Stimulated activated CD4-positive, alpha-beta T cell treated with anti-CD3 and anti-CD28 coated beads, Interleukin-15, amount 100 ng/mL, for 1 hour (primary cell): ENCODE measurements at places on chromosomes 3 and 15.

GRCh38 chr3:111128884-111129283 lies 57.3 kb downstream of the NECTIN3 start:
- no peak for DNase-seq

DNA sequence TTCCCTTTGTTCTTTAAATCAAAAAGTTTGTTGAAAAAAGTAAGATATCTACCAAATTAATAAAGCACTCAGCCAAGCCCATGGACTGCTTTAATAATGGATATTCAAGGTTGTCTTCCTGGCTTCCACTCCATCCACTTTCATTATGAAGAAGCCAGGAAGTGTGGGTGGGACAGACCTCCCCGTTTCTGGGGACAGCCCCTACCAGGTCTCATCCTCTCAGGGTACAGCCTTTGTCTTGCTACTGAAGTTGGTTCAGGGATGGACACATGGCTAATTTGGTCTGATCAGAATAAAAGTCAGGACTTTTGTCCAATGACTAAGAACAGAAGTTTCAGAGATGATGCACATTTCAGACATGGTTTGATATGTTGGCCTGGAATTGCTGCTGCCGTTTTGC lies 32.6 kb downstream of the CCNB2 start:
- no peak for DNase-seq

DNA sequence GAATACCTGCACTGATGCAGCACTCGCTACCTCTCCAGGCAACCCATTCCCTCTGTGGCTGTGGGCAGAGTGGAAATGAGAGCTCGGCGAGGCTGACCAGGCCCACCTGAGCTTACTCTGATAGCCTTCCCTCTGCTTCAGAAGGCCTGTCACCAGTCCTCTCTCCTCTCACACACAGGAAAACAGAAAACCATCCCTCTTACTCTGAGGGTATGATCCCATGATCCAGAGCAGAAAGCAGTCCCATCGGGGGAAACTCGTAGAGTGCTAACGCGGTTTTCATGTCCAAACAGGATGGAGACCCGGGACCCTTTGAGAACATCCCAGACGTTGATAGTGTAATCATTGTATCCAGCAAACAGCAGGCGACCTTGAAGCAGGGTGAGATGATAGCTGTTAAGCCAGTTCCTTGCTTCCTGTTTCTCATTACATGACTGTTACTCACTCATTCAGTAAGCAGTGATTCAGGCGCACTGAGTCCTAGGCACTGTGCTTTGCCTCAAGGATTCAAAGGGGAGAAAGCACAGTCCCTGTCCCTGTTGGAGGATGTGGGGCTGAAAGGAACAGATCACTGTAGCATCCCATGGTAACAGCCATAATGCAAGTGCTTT lies 11.8 kb upstream of the BCL2L10 start:
- DNase-seq, result no peak

DNA sequence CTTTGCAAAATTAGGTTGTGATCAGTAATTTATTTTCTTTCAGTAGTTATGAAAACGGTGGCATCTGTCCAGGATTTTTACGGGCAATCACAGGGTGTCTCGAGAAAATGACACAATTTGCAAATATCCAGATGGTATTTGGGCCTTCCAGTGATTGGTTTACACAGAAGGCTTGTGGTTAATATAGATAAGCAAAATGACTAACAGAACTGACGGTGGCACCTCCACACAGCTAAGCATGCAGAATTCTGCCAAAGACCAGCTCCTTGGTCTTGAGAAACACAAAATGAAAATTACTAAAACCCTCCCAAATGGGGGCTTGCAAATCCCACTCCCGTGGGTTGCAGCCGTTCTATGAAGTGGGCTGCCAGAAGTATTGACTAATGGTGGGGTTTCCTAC lies 5.5 kb downstream of the ARHGEF3 start:
- no peak for DNase-seq

- DNase-seq, result no peak
Measured at GRCh38 chr3:124656531-124656930, 73.7 kb upstream of the UMPS start.

- DNase-seq, result peak; percentile 30
Measured at GRCh38 chr15:66251790-66252684, 1.5 kb downstream of the MEGF11 start.

DNA sequence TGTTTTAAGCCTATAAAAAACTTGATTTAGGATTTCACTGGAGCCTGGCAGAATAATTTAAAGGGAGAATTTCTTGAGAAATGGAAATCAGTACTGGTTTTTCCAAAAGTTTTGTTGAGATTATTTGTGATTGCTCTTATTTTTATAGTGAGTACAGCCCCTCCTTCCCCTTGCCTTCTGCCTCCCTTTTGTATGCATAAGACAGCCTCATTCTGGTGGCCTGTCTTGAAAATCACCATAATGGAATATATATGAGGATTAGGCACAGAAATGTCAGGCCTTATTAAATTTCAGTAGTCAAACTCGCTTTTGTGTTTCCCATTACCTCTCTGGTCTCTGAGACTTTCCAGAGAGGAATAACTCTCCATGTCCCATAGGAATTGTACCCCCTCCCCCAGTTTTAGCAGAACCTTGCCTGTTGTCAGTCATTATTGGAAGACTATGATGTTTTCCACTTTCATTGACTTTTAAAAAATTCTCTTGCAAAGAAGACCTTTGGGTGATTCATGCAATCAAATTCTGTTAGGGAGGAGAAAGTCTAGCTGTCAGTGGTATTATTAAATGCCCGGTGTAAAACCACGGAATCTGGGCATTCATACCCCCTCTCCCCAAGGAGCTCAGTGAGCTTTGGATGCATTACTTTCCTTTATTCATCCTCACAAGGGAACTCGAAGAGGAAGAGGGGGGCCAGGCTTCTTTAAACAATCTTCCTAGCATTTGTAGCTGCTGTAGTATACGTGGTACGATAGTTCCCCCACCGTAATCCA lies 171.6 kb upstream of the TSC22D2 start:
- no peak for DNase-seq

- DNase-seq, result no peak
Measured at GRCh38 chr15:43433165-43433564, 59.8 kb downstream of the TP53BP1 start.

GRCh38 chr3:138684396-138684795 lies 75.8 kb downstream of the FAIM start:
- no peak for DNase-seq

- no peak for DNase-seq
Measured at GRCh38 chr3:116029266-116029665, 406.0 kb downstream of the GAP43 start.

GRCh38 chr3:87771337-87772192 lies 287.2 kb downstream of the CGGBP1 start:
- no peak for DNase-seq

DNA sequence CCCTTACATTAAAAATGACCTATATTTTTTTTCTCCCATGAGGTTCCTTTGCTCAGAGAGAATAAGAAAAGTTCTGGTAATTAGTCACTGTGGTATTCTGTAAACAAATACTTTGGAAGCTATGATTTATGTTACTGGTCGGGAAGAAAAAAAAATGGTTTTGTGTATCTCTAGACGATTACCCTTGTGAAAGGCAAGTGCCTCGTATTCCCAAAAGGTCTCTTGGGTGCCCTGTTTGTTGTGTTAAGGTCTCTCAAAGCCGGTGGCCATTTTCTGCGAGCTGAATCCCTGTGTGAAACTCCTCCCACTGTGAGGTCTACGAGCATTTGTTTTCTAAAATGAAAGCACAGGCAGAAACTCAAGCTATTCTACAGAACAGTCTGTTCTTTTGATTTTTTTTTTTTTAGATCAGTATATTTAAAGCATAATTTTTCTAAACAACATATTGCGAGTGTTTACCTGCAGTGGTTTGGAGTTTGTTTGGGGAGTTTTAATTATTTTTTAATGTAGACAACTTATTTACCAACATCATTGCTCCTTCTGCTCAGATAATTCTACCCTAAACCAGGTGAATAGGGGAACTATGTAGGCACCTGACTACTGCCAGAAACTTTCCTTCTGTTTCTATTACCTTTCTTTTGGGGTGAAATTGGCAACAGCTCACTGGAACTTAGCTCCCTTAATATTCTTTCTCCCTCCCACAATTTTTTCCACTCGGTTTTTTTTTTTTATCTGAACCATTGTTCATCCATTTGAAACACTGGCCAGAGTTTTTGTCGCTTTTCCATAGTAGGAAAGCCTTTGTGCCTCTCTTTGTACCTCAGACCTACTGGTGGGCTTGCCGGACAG lies 44.0 kb downstream of the ZBTB38 start:
- no peak for DNase-seq

GRCh38 chr15:62858343-62858742 lies 184.2 kb upstream of the TPM1 start:
- DNase-seq, result no peak

GRCh38 chr3:28018925-28019718 lies 222.3 kb upstream of the CMC1 start:
- no peak for DNase-seq

DNA sequence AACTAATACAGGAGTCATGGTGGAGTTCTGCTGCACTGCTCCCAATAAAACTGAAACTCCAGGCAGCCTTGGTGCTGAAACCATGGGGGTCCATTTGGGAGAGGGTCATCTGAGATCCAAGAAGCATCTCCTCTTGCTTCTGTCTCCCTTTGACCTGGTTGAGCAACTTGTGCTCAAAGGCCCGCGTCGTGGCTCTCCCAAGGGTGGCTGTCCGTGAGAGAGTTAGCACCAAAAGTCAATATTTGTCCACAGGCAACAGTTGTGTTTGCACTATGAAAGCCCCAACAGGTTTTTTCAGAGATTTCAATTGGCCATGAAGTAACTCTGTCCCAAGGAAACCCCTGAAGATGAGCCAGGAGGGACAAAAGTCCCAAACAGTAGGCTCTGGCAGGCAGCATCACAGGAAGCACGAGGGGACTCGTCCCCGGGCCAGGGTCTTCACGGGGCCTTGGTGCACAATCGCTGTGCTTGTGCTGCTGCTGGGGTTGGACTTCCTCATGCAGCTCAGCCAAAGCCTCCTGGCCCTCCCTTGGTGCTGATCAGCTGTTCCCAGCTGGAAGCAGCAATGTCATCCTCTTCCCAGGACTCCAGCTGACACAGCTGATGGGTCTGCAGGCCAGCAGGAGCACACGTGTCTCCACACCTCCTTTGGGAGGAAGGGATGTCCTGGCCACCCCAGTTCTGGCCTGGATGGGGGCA lies 39.4 kb upstream of the WNT5A start:
- DNase-seq, result no peak

- DNase-seq, result no peak
Measured at GRCh38 chr15:90039996-90040395, 38.9 kb downstream of the ZNF710 start.

GRCh38 chr3:171321559-171322360 lies 138.4 kb downstream of the TNIK start:
- no peak for DNase-seq

DNA sequence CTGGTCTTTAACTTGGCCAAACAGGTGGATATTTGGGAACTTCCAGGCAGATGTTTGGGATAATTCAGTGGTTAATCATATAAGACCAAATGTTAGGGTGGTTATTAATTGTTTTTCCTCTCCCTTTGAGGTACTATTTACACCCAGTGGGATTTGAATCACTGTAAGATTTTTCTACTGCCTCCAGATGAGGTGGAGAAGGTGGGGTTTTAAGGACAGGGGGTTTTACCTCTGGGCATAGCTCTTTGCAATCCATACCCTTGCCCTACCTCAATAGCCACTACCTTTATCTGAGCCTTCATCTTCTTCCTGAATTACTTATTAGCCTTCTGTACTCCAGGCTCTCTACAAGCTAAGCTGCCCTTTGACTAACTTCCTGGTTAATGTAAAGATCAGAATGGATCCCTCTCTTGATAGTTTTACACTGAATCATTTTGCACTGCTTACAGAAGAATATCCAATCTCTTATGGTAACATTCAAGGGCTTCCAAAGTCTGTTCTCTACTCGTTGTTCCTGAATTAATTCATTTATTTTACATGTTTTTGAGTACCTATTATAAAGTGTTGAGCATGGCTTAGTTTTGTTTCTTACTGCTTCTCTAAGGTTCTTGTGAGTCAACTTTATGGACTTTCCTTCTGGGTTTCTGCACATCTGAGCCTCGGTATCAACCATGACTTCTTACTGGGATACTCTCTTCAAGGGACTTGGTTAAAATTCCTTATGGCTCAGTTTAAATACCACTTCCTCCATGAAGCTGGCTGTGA lies 331.2 kb upstream of the TBL1XR1 start:
- DNase-seq, result no peak

DNA sequence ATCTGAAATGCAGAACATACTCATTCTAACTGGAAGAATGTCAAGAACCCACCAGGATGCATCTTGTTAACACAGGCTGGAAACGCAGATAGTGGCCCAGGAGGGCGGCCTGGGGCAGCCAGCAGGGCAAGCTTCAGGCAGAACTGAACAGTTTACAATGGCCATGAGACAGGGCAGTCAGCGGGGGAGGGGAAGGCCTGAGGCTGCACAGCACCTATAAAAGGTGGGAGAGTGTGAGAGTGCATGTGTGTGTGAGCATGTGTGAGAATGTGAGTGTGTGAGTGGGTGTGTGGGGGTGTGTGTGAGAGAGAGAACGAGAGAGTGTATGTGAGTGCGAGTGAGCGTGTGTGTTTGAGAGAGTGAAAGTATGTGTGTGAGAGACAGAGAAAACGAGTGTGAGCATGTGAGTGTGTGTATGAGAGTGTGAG lies 26.8 kb upstream of the SLCO2A1 start:
- no peak for DNase-seq

- no peak for DNase-seq
Measured at GRCh38 chr3:64088408-64089205, 65.3 kb upstream of the PSMD6 start.

GRCh38 chr3:11470031-11470853 lies 173.5 kb downstream of the VGLL4 start:
- no peak for DNase-seq

- no peak for DNase-seq
Measured at GRCh38 chr3:180631317-180631716, 29.4 kb downstream of the TTC14 start.

- DNase-seq, result no peak
Measured at GRCh38 chr15:32119694-32120330, 89.5 kb downstream of the CHRNA7 start.

- DNase-seq, result no peak
Measured at GRCh38 chr3:100075851-100076730, 38.2 kb downstream of the FILIP1L start.

DNA sequence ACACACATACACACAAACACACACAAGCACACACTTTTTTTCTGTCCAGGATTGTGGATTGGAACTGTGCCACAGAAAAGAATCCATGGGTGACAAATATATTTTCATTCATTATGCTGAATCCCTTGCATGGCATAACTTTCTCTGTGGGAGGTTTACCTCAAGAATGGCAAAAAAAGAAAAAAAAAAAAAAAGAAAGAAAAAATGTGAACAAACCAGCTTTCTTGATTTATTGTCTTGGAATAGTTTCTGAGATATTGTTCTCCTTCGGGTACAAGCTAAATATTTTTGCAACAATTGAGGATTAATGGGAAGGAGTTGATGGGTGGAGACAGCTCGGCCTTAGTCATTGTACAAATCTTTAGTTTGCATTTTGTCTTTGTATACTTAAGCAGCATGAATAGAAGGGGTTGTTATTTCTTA lies 153.1 kb downstream of the GMNC start:
- DNase-seq, result no peak

DNA sequence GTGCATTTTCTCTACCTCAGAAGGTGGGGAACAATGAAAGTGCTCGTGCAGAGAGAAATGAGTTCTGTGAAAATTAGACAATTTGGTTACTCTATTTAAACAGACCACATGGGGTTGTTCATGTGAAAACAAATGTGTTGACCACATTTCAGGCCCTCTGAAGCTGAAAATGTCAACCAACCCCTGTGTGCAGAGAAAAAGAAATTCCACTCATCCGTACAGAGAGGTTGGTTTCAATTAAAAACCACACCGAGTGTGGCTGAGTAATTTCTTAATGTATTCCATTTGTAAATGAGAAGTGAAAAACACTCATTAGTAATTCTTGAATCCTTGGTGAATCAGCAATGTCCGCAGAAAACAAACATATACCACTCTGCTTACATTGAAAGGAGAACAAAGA lies 46.9 kb upstream of the SLC7A14 start:
- DNase-seq, result no peak
